T-cell (primary cell): ENCODE measurements at places on chromosomes 6 and 20. TPM values are rescaled to one million over a fixed set of nuclear protein-coding genes. Genes with fewer than 3 reads are reported as not detected.

ME1 gene
- 1.0 TPM for total RNA-seq

DNA sequence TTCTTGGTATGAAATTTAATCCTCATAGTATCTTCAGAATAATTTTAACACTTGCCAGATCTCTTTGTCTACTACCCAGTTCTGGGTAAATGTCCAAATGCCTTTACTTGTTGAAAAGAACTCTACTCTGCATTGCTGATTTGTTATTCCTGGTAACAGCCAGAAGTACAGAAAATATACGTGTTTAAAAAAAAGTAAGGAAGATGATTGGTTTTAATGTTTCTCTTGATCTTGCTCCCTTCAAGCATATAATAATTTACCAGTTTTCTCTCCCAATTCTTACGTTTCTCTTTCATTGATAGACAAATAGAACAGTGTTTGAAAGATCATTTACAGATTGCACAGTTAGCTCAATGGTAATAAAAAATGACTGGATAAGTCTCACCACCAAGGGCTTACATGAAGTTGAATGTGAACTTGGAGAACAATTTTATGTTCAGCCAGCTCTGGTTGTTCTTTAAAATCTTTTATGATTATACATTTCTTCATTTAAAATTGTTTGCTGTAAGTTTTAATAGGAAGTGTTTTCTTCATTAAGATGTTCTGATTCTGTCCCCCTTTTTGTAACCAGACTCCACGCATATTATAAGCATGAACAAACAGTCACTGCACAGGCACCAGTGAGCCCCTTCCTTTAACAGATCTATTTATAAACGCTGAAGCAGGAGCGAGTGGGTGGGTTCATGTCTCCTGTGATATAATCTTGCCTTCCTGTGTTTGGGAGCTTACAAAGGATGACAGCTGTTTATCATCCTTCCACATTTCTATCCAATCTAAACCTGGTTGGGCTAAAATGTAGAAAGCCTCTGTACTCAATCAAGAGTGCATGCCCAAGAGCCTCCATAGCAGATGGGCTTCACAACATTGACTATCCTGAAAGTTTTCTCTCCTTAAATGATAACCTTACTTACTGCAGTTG lies 299.5 kb downstream of the PRL start:
- no peaks in the 10 kb centered on the region for H3K36me3 ChIP-seq
- no peak for DNase-seq
- peaks cover 44% of the 10 kb centered on the region for H3K4me1 ChIP-seq
- no peak overlapping the region for H3K27ac ChIP-seq
- H3K4me3 ChIP-seq = no peak overlapping the region
- no peaks in the 10 kb centered on the region for H3K27me3 ChIP-seq

- H3K27ac ChIP-seq = no peak overlapping the region
- H3K4me3 ChIP-seq = no peak overlapping the region
- no peaks in the 10 kb centered on the region for H3K27me3 ChIP-seq
Measured at GRCh38 chr6:124487623-124488431, 474.4 kb upstream of the RNF217 start.

- no peaks in the 10 kb centered on the region for H3K36me3 ChIP-seq
- no peaks in the 10 kb centered on the region for H3K27me3 ChIP-seq
- no peak overlapping the region for H3K4me3 ChIP-seq
- H3K27ac ChIP-seq = no peak overlapping the region
- DNase-seq = no peak
Measured at GRCh38 chr20:44008806-44009678, 94.4 kb downstream of the TOX2 start.

DNA sequence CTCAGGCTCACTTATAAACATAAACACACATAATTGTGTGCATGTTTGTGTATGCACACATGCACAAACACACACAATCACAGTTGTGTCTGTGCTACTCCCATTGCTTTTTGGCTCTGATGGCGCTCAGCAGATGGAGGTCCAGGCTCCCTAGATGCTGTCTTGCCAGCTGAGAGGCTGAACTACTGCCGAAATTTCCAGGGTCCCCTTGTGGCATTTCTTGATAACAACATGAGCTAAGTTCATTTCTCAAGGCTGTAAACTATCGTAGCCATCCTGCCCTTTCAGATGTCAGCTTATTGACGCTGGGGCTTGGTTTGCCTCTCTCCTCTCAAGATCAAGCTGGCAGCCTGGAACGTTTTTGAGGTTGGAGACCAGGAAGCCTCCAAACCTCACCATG lies 313.9 kb upstream of the RNF24 start:
- no peaks in the 10 kb centered on the region for H3K27me3 ChIP-seq
- H3K4me1 ChIP-seq = no peaks in the 10 kb centered on the region
- no peak overlapping the region for H3K27ac ChIP-seq
- H3K4me3 ChIP-seq = no peak overlapping the region
- H3K36me3 ChIP-seq = no peaks in the 10 kb centered on the region

DNA sequence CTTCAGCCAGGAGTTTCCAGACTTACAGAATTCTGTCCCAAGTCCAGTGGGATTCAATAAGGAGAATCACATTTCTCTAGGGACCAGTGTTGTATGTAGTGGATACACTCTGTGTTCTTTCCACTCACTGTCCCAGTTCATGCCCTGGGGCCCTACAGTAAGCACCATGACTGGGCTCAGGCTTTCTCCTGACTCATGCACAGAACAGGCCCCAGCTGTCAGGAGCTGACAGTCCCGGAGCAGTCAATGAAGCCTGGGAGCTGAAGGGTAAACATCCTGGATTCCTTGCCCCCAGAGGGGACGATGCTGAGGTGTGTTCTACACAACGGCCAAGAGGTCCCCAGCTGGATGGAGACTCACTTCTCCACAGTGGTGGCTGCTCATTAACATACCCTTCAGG lies 40.2 kb upstream of the LRFN2 start:
- H3K4me3 ChIP-seq = no peak overlapping the region
- H3K27me3 ChIP-seq = peaks cover 13% of the 10 kb centered on the region
- no peaks in the 10 kb centered on the region for H3K36me3 ChIP-seq
- DNase-seq = no peak
- H3K4me1 ChIP-seq = no peaks in the 10 kb centered on the region
- H3K27ac ChIP-seq = no peak overlapping the region

SAMD10 gene
- 17.4 TPM for total RNA-seq

LKAAEAR1 gene
- 0.86 TPM for total RNA-seq

DNA sequence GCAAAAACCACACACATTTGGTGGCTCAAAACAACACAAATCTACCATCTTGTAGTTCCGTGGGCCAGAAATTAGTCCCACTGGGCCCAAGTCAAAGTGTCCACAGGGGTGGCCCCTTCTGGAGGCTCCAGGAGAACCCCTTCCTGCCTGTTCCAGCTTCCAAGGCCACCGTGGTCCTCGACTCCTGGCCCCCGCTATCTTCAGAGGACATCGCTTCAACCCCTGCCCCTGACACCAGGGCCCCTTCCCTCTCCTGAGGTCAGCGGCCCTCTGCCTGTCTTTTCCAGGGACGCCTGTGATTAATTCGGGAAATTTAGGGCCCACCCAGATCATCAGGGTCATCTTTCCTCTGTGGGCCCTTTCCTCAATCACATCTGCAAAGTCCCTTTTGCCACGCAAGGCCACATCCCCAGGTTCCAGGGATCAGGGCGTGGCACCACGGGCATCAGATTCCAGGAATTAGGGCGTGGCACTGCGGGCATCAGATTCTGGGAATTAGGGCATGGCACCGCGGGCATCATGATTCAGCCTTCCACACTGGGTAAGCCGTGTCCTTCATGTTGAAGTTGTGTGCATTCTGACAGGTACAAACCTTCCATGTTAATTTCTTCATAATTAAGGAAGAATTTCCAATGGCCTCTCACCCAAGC lies 59.9 kb upstream of the SMOC2 start:
- DNase-seq = no peak
- no peak overlapping the region for H3K4me3 ChIP-seq
- no peaks in the 10 kb centered on the region for H3K36me3 ChIP-seq
- no peaks in the 10 kb centered on the region for H3K4me1 ChIP-seq
- H3K27ac ChIP-seq = no peak overlapping the region
- H3K27me3 ChIP-seq = no peaks in the 10 kb centered on the region

CST2 gene
- total RNA-seq = not detected

GRCh38 chr6:44593539-44593944 lies 206.0 kb downstream of the CDC5L start:
- no peak overlapping the region for H3K27ac ChIP-seq
- H3K4me1 ChIP-seq = no peaks in the 10 kb centered on the region
- H3K27me3 ChIP-seq = no peaks in the 10 kb centered on the region
- no peak overlapping the region for H3K4me3 ChIP-seq
- H3K36me3 ChIP-seq = no peaks in the 10 kb centered on the region
- DNase-seq = no peak

SLC18B1 gene
- total RNA-seq = 5.5 TPM

NRSN1 gene
- not detected for total RNA-seq

GRCh38 chr6:91020744-91021143 lies 433.9 kb upstream of the MAP3K7 start:
- H3K4me1 ChIP-seq = no peaks in the 10 kb centered on the region
- H3K36me3 ChIP-seq = no peaks in the 10 kb centered on the region
- H3K4me3 ChIP-seq = no peak overlapping the region
- H3K27ac ChIP-seq = no peak overlapping the region
- no peak for DNase-seq
- H3K27me3 ChIP-seq = no peaks in the 10 kb centered on the region

DNA sequence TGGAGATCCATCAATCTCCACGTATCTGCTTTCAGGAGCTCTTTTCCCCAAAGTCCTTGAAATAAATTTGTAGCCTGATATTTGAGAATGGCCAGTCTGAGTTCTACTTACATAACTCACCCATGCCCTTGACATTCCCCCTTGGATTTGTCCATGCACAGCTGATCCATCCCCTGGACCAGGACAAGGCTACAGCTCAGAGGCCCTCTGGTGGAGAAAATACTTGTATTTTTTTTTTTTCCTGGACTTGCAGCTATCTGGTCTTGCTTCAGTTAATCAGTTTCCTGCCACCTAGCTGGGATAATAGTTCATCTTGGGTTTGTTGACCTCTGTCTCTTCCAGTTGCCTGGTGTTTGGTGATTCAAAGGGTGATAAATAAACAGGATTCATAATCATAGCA lies 467.6 kb downstream of the DHX35 start:
- H3K4me1 ChIP-seq = no peaks in the 10 kb centered on the region
- H3K4me3 ChIP-seq = no peak overlapping the region
- no peak for DNase-seq
- no peaks in the 10 kb centered on the region for H3K36me3 ChIP-seq
